ENCODE measurements at places on chromosomes 3 and 15. TPM values are rescaled to one million over a fixed set of nuclear protein-coding genes. Genes with fewer than 3 reads are reported as not detected.

Gene GRAMD1C
- 14.3 TPM for total RNA-seq

Gene IQCF2
- total RNA-seq = not detected

Gene CPB1
- not detected for total RNA-seq

Gene CHST13
- 0.32 TPM for total RNA-seq

Gene KCNAB1
- 4.9 TPM for total RNA-seq

Gene PCLAF
- total RNA-seq = 41.5 TPM

Data from urinary bladder (tissue), 4 donors.